ENCODE measurements at places on chromosomes 1 and 21.

- no peak for DNase-seq
Measured at GRCh38 chr1:218553197-218553596, 208.1 kb downstream of the TGFB2 start.

DNA sequence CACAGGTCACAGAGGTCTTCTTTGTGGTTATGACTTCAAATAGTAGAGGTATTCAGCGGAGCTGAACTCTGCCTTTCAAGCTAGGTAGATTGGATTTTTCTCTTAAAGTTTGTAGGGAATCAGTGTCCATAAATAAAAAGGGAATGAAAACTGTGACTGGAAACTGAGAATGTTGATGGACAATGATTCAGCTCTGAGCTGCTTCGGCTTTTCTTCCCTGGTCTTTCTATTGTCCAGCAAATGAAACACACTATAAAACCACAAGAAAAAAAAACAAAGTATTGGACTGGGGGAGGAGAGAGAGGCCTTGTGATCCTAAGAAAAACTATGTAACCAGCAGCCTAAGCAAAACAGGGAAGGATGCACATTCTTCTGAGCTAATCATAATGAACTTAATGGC lies 11.1 kb downstream of the TNNI3K start:
- DNase-seq, result no peak

DNA sequence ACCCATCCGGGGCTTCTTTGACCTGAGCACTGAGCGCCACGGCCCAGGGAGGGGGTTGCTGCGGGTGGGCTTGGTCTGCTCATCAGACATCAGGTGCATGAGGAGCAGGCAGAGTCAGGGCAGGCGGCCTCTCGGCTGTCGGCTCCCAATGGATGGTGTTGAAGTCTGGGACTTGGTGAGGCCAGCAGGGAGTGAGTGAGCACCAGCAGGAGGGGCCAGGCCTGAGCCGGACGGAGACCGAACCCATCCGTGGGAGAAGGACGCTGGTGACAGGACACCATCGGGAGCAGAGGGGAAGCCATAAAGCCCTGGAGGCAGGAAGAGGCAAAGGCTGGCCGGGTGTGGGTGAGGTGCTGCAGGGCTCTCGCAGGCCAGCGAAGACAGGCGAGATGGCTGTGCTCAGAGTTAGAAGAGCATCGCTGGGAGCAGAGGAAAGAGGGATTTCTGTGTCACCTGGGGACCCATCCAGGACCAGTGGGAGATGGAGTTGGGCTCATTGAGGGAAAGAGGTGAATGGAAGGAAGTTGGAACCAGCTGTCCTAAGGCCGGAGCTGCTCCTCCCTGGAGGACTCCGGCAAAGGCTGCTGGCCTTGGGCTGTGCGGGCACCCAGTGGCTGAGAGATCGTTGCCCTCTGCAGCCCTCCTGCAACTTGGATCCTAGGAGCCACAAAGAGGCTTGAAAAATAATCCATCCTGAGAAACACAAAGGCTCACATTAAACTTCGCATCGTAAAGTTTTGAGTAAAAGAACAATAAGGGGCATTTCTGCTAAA lies 49.9 kb downstream of the PDE9A start:
- no peak for DNase-seq

- DNase-seq, result no peak
Measured at GRCh38 chr1:53766194-53766742, 27.3 kb upstream of the GLIS1 start.

DNA sequence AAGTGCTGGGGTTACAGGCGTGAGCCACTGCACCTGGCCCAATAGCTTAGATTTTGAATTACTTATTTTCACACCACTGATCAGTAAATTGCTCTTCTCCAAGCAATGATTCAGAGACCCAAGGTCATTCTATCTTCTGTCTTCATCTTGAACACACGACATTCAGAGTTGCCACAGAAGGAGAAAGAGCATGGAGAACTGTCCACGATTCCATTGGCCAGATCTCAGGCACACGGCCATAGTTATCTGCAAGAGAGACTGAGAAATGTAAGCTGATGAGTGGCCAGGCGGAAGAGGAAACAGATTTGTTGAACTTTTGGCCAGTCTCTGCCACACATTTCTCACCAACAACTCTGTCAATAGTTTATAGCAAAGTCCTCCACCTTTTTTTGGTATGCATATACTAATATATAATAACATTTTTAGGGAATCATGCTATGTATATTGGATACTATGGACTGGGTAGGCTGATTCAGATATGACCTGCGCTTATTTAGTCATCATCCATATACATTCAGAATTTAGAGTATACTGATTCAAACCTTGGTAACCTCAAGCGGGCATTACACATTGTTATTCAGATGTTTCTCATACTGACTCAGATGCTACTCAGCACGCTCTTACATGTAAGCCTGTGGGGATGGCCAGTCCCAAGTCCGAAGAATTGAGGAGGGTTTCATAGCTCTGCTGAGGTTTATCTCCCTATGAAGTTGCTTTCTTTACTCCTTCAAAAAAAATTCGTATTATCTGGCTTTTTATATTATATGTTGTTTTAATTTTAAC lies 25.5 kb upstream of the CAP1 start:
- no peak for DNase-seq

GRCh38 chr1:16067127-16067768 lies 6.2 kb downstream of the FAM131C start:
- no peak for DNase-seq

GRCh38 chr1:1602304-1602967 lies 2.5 kb upstream of the FNDC10 start:
- DNase-seq, result no peak

GRCh38 chr21:18831942-18832676 lies 428.5 kb upstream of the TMPRSS15 start:
- no peak for DNase-seq

DNA sequence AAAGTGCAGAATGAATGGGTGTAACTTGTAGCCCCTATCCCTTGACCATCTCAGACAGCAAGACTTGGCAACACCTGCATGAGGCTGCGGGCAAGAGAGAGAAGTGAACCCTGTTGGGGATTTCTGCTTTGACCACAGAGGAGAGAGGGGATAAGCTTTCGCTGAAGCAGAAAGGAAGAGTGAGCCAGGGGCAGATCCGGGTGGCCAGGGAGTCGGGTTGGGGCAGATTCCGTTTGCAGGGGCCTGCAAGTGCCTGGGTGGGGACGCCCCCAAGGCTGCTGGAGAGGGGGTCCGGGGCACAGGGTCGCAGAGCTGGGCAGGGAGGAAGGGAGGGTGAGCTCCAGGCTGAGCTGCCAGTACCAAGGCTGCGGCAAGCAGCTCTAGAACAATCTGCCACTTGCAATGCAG lies 25.3 kb upstream of the PIK3CD start:
- DNase-seq, result no peak
